ENCODE measurements at places on chromosomes 12 and 14.

GRCh38 chr12:73678335-73678734, 859.3 kb upstream of the ATXN7L3B start:
- no peak for ATAC-seq

- ATAC-seq: no peak
Observed at GRCh38 chr12:74770552-74770951, 232.9 kb downstream of the ATXN7L3B start.

GRCh38 chr14:36224176-36224575, 47.7 kb upstream of the PTCSC3 start:
- ATAC-seq: no peak

DNA sequence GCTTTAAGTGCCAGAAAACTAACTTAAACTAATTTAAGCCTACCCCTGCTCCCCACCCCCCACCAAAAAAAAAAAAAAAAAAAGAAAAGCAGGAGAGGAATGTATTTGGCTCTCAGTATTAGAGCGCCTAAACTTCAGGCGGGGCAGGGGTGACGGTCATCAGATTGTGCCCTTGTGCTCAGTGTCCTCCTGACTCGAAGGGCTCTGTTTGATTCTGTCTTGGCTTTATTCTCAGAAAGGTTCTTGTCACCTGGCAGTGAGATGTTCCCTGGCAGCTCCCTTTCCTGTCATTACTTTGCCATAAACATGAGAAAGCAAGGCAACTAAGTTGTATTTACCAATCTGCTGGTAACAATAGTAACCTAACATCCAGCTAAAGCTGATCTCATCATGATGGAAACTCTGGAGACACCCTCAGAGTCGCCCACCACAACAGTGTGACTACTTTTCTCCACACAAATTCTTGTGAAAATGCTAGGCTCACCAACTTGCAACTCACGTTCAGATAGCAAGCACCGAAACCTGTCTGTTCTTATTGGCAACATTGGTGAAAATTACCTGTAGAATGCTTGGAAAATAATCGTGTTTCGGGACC, 39.0 kb upstream of the WNK1 start:
- ATAC-seq: peak; percentile 71

GRCh38 chr14:96863986-96864330, 66.8 kb downstream of the VRK1 start:
- no peak for ATAC-seq

- no peak for ATAC-seq
Observed at GRCh38 chr12:3158851-3159465, 81.8 kb downstream of the TSPAN9 start.

GRCh38 chr12:80157645-80158044, 58.3 kb downstream of the OTOGL start:
- no peak for ATAC-seq

DNA sequence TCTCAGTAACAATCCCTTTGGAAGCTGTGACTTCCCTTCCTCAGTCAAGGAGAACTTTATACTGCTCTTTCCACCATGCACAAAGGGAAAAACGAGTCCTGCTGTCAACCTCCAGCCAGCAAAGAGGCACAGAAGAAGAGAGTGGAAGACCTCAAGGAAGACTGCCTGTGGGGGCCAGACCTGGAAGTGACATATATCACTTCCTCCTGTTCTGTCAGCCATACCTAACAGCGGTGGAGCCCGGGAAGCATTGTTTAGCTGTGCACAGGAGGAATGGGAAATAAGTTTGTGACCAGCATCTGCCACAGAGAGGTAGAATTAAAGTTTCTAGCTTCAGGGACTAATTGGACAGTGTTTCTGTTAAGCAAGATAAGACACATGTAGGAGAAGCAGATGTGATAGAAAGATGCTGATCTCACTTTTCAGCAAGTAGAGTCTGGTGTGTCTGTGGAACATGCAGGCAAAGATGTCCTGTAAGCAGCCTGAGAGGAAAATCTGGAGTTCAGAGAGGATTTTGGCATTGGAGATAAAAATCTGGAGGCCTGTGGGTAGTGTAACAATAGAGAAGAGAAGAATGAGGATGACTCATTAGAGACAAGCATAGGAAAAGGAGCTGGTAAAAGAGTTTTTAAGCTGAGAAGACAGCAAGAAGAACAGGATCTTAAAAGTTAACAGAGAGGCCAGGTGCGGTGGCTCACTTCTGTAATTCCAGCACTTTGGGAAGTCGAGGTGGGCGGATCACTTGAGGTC, 141.6 kb upstream of the CPSF6 start:
- no peak for ATAC-seq

DNA sequence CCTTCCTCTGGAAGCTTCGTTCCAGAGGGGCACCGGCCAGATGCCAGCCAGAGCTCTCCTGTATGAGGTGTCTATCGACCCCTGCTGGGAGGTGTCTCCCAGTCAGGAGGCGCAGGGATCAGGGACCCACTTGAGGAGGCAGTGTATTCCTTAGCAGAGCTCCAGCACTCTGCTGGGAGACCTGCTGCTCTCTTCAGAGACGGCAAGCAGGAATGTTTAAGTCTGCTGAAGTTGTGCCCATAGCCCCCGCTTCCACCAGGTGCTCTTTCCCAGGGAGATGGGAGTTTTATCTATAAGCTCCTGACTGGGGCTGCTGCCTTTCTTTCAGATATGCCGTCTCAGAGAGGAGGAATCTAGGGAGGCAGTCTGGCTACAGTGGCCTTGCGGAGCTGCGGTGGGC, 22.2 kb upstream of the NAV3 start:
- ATAC-seq: no peak

All from activated T-helper 17 cell treated with anti-CD3 and anti-CD28 coated beads, Interleukin-2, amount 50 U/mL, for 72 hours (primary cell).